ENCODE measurements at places on chromosomes 2 and 18.

DNA sequence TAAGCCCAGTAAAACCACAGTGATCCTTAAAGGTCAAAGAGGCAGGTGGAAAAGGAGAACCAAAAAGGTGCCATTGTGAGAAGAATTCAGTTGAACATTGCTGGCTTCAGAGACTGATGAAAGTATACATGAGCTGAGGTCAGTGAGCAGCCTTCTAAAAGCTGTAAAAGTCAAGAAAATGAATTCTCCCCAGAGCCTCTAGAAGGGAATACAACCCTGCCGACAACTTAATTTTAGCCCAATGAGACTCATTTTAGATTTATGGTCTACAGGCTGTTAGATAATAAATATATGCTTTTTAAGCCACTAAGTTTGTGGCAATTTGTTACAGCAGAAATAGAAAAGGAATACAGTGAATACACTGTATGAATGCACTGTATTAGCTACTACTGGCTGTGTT lies 911.4 kb downstream of the TRIB2 start:
- no peak for DNase-seq

- no peak for DNase-seq
These were observed 43.7 kb upstream of the TWIST2 start for GRCh38 chr2:238803996-238804870.

DNA sequence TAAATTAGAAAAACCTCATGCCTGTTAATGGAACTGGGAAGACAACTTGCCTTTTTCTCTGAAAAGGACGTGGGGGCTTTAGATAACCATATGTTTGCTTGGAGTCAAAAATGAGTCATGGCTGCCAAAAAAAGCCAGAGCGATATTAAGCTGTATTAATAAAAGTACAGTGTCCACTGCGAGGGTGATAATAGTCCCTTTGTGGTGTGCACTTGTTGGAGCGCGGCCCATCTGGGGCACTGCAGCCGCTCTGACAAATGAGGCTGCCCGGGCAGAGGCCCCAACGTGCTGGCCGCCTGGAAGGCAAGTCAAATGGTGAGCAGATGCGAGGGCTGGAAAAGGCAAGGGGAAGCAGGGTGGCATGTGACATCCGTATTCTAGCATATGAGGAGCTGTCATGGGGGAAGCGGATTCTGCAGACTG lies 103.3 kb upstream of the NCK2 start:
- DNase-seq, result no peak

- DNase-seq, result no peak
These were observed 54.7 kb upstream of the FZD7 start for GRCh38 chr2:201978986-201979385.

- DNase-seq, result no peak
These were observed 34.4 kb downstream of the CD28 start for GRCh38 chr2:203740871-203741281.

GRCh38 chr18:9405130-9405529 lies 70.2 kb upstream of the RALBP1 start:
- no peak for DNase-seq

GRCh38 chr2:222982010-222982908 lies 69.7 kb upstream of the KCNE4 start:
- peak; percentile 67 for DNase-seq

GRCh38 chr2:113112441-113112840 lies 15.0 kb upstream of the IL1RN start:
- no peak for DNase-seq

DNA sequence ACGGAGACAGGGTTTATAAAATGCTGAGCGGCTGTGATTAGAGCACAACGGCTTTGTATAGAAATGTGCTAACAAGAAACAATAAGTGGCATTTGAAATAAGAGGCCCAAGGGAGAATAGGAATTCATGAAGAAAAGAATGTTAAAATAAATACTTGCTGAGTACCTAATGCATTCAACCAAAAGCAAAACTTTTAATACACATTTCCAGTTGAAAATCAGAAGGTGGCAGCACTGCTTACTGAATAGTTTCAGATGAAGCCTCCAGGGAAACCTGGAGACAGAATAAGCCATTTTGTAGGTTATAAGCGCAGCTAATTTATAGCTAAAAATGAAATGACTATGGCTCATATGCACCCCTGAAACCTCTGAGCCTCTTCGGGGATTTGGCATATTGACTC lies 286.6 kb downstream of the DPP10 start:
- DNase-seq, result no peak

GRCh38 chr18:22073411-22073810 lies 96.0 kb upstream of the GATA6 start:
- DNase-seq, result no peak

DNA sequence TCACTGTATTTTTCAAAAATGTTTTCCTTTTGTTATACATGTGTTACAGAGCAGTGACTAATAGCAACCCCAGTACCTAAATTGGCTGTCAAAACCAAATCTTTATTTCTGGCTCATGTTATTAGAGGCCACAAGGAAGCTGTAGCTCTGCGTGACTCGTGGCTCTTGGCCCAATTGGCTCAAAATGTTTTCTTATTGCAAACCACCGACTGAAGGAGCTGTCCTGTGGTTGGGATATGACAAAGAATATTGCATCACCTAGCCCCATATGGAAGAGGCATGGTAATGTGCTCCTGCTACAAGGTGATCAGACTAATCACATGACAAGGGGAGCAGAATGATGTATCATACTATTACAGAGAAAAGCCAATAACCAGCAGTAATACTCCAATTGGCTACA lies 1058.5 kb downstream of the CBLN2 start:
- DNase-seq, result peak; percentile 36

- DNase-seq, result peak; percentile 22
These were observed 166.6 kb upstream of the SETBP1 start for GRCh38 chr18:44514106-44514505.

DNA sequence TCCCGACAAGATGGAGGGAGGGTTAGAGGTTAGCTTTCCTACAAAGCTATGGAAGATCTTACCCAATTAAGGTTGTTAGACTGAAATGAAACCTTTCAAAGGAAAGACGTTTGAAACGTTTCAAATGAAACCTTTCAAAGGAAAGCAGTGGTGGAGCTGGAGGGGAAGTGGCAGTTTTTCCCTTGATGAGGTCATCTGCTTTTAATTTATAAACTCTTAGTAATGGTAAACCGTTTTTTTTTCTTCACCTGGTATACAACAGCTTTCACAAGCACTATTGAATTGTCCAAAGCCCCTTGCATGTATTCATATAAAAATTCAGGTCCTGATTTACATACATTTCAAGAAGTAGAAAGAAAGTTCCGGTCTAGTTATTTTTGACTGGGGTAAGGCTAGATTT lies 7.4 kb downstream of the PMAIP1 start:
- DNase-seq, result no peak

DNA sequence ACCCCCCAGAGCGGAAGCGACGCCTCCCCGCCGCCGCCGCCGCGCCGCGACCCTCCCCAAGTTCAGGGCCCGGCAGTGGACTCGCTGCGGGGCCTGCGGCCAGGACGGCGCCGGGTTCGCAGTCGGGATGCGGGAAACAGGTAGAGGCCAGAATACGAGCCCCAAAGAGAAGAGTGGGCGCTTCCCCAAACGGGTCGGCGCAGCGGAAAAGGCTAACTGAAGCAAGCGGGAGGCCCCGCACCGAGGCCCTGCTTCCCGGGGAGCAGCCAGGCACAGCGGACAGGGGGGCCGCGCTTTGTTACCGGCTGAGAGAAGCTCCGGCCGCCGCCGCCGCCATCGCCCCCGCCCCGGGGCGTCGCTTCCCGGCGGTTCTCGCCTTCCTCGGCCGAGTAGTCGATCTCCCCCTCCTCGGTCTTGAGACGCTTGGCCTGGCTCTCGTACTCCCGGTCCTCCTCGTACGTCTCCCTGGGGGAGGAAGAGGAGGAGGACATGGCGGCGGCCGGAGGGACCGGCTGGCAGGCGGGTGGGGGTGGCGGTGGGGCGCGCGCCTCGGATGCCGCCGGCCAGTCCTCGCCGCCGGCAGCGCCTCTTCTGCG lies 494 bp downstream of the HNRNPLL start:
- DNase-seq, result no peak

DNA sequence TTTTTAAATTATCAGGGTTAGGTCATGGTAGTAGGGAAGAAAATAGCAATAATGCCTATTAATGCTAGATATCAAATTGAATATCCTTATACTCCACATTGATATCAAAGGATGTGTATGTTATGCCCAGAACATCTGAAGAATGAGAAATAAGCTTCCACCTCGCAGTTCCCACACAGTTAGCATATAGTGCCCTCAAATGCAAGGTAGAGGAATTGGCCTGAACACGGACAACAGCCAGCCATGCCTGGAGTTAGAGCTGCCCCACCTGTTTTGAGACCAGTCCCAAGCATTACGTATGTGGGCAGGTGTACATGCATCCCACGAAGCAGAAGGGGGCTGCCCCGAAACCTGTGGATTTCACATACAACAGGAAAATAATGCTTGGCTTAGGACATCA lies 79.6 kb downstream of the SUMO1 start:
- DNase-seq, result no peak

DNA sequence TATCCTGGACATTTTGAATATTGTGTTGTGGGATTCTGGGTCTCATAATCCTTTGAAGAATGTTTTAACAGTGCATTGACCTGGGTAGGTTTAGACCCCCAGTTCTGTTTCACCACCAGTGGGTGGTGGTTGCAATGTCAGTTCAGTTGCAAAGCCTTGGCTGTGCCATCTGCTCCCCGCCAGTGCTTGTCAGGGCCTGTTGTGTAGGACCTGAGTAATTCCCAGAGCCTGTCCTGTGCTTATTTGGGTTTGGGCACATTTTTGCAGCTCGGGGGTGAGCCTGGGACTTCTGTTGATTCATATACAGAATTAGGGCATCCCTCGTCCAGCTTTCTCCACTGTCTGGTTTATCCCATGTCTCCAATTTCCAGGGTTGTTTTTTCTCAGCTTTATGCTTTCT lies 24.8 kb downstream of the ATP9B start:
- no peak for DNase-seq

- DNase-seq, result peak; percentile 9
These were observed 568 bp downstream of the TMEM131 start for GRCh38 chr2:97995026-97995733.

GRCh38 chr2:204072443-204073324 lies 136.1 kb downstream of the ICOS start:
- DNase-seq, result no peak

GRCh38 chr2:120536141-120536540 lies 190.2 kb downstream of the INHBB start:
- DNase-seq, result no peak

Measured in fibroblast of skin of left quadriceps (primary cell).